SJSA1 (cell line): ENCODE measurements at places on chromosomes 12 and 14.

DNA sequence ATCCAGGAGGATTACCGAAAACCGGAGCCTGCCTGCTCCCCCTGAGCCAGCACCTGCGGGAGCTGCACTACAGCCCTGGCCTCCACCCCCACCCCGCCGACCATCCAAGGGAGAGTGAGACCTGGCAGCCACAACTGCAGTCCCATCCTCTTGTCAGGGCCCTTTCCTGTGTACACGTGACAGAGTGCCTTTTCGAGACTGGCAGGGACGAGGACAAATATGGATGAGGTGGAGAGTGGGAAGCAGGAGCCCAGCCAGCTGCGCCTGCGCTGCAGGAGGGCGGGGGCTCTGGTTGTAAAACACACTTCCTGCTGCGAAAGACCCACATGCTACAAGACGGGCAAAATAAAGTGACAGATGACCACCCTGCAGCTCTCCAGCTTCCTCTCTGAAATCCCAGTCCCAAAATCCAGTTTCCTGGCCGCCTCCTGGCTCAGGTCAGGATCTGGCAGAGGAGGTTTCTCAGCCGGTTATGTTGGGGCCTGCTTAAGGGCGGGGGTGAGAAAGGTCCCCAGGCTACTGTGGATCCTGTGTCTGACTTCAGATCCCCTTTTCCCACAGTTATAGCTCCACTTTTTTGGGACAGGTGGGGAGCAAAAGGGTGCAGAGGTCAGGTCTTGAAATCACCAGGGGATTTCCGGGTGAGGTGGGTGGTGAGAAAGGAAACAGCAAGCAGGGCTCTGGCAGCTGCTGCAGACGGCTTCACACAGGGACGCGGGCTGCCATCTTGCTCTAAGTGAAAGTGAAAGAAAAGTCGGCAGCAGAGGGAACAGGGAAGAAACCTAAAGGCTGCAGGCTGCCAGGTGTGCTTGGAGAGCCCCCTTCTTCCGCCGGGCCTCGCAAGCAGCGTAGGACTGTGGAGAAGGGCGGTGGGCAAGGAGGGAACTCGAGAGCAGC is at the start of gene TAPBPL:
Gene TAPBPL, plus strand, starts transcription at position 695 of the 897 bp plus-strand sequence. CDS start 207 bp downstream, outside the sequence.
- DNase-seq: peak; percentile 81

GRCh38 chr12:69392179-69392928 is 32.8 kb downstream of the YEATS4 start:
- DNase-seq: no peak

GRCh38 chr12:71250166-71250565 is 92.4 kb upstream of the TSPAN8 start:
- DNase-seq: no peak

- DNase-seq: peak; percentile 57
These were observed 65.5 kb downstream of the RASSF3 start for GRCh38 chr12:64675795-64676194.

GRCh38 chr14:72619881-72620280 is 274.0 kb downstream of the DPF3 start:
- DNase-seq: no peak

- no peak for DNase-seq
These were observed 32.4 kb downstream of the PLXNC1 start for GRCh38 chr12:94180558-94181296.

GRCh38 chr12:87828382-87828973 is 200.7 kb downstream of the C12orf50 start:
- DNase-seq: no peak

- no peak for DNase-seq
These were observed 1318.4 kb downstream of the TMEM121 start for GRCh38 chr14:106844608-106845285.

DNA sequence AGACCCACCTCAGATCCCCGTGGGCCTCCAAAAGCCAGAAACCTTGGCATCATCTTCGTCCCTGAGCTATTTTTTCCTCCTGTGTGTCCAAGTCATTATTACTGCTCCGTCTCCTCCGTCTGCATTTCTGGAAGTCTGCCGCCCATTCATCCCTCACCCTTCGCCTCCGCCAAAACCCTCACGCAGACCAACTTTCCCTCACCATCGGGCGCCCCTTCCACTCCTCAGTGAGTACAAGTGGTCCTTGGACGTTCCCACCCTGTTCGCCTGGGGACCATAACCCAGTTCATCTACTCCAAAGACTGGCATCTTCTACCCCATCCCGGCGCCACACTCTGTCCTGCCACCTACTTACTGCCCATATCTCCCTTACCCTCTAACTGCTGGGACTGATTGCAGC is 3.7 kb upstream of the LTBP2 start:
- no peak for DNase-seq

GRCh38 chr14:103744621-103745395 is 29.2 kb downstream of the ZFYVE21 start:
- no peak for DNase-seq

DNA sequence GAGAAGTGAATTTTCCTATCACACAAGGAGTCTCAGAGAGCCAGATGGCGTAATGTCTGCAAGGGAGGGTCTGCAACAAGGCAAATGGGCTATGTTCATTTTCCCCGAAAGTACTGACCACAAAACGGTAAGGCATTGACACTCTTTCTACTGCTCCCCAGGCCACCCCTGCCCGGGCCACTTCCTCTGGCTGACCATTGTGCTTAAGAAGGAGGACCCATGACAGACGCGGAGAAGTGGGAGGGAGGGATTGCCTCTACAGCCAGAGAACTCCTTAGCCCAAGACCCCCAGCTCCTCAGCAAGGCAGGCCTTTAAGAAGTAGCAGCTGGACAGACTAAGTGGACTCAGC is 1.2 kb downstream of the NCKAP5L start:
- DNase-seq: no peak

GRCh38 chr14:96574633-96575632 is 72.8 kb downstream of the PAPOLA start:
- no peak for DNase-seq

DNA sequence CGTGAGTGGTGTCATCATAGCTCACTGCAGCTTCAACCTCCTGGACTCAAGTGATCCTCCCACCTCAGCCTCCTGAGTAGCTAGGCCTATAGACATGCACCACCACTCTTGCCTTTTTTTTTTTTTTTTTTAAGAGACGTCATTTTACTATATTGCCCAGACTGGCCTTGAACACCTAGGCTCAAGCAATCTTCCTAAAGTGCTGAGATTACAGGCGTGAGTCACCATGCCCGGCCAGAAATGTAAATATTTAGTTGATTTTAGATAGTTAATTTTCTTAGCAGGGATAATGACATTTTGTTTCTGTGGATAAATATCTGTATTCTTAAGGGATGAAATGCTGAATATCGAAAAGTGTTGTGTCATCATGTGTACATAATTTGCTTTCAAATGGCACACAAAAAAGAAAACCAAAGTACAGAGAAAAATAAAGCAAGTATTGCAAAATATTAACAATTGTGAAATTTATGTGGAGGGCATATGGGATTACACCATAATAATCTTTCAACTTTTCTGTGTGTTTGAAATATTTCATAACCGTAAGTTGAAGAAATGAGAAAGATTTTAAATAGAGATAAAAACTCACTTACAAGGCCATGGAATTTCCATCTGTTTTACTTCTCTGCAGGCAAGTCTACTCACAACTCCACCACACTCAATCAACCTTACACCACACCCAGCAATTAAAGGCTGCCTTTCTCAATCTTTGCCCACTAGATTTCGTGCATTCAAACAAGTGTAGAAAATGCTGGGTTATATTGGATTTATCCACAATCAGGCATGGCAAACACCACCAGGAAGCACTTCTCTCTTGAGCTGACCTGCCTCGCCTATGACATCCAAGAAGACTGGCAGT is 93.7 kb downstream of the SPTSSA start:
- DNase-seq: no peak

DNA sequence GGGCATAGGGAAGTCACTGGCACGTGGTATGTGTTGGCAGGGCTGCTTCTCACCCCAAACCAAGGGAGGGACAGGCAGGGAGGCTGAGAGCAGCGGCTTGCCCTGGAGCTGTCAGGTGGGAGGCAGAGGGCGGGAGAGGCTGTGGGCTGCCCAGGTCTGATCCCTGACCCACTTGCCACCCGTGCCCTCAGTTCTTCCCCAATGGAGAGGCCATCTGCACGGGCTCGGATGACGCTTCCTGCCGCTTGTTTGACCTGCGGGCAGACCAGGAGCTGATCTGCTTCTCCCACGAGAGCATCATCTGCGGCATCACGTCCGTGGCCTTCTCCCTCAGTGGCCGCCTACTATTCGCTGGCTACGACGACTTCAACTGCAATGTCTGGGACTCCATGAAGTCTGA is 4.7 kb downstream of the GNB3 start:
- DNase-seq: no peak

- no peak for DNase-seq
These were observed 4.8 kb downstream of the CKB start for GRCh38 chr14:103517721-103518421.

DNA sequence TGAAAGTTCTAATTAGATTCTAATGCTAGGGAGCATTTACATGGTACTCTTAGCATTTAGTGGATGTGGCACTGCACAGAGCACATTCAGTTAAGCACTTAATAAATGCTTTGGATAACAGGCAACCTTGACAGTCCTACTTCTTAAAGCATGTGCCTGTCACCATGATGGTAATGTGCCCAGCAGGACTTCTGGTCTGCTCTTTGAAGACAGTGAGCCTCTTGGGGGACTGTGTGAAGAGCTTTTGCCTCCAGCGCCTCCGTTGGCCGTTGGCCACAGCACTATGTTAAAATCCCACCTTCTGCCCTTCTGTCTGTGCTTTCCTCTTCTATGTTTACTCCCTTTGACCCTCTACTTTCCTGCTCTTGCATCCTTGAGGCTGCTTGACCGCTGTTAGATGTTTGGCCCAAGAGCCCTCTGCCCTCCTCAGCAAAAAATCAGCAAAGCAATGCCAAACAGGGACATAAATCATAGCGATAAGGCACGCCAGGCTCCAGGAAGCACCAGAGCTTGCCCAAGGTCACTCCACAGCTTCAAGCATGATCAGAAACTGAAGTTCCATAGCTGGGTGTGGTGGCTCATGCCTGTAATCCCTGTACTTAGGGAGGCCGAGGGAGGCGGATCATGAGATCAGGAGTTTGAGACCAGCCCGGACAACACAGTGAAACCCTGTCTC is 8.3 kb downstream of the CDKL1 start:
- DNase-seq: no peak

GRCh38 chr14:22010545-22011252 is 337.1 kb upstream of the OR4E1 start:
- DNase-seq: no peak

GRCh38 chr12:77079631-77080030 is 14.3 kb upstream of the E2F7 start:
- DNase-seq: no peak

GRCh38 chr12:4450551-4451112 is 5.0 kb upstream of the FGF6 start:
- no peak for DNase-seq

DNA sequence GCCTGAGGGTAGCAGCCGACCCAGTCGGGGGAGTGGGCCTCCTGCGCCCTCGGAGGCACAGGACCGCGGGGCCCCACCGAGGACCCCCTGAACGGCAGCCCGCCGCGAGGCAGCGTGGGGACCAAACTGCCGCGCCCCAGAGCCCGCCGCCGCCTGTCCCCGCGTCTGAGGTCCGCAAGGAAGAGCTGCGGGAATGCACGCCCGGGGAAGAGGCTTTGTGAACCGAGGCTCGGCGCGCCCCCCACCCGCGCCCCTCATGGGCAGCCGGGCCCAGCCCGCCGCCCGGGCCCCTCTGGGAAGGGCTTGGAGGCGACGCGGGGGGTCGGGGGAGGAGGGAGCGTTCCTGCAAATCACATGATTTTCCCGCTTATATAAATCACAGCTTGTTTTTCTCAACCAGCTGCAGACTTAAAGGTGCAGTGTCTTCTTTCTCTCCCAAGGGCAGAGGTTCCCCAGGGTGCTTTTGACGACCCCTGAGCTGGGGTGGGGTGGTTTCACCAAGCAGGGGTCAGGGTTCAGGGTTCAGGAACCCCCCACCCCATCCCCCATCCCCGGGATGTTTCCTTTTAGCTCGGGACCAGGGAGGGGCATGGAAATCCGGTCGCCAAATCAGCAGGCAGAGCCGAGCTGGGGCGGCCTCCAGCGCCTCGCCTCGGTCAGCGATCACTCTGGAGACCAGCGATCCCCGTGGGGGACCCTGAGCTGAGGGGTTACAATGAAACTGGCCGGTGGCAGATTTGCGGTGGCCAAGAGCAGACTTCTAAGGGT is 44.7 kb upstream of the ATP23 start:
- peak; percentile 100 for DNase-seq

- DNase-seq: no peak
These were observed 11.9 kb downstream of the CDC42BPB start for GRCh38 chr14:103045371-103045869.

DNA sequence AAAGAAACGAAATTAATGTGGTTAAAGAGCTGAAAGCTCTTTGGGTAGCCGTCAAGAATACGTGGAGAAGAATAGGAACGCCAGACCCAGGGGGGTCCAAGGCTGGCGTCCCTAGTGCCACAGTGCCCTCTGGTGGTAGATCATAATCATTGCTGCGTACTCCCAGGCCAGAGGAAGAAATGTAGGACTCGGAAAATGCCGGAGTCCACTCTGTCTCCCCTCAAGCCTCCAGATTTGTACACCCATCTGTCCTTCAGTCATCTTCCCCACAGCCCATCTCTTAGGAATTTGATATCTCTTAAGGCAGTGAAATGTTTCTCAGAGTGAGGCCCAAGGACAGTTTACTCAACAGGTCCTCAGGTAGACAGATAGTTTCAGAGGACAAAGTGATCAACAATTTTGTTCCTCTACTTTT is 25.4 kb upstream of the PLEKHG6 start:
- DNase-seq: peak; percentile 76

DNA sequence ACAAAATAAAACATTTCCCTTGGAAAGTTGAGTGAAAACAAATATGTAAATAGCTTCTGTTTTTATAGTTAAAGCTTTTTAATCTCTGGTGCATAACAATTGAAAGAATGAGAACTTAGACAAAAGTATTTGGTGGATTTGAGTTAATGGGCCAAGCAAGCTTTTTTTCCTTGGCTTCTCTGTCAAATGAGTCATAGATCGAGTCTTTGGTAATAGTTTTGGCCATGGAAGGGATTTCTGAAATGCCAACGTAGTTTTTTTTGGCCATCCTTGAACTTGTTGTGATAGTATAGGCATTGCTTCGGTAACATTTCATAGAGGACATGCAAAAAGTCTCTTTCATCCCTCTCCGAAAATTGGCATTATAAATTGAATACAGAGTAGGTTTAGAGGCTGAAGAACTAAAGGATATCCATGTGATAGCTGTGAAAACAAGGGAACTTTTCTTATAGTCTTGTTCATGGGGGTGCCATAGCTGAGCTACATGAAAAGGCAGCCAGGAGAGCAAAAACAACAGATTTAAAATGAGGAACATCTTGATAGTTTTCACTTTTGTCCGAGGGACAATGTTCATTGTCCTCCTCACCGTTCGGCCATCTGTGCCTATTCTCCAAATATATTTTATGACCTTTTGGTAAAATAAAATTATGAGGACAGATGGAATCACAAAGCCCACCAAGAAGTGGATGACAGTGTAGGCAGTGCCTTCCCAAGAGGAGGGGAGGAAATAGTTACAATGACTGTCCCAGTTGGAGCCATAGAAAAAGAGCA is 34.7 kb downstream of the GPR19 start:
- no peak for DNase-seq

- DNase-seq: no peak
These were observed 54.5 kb downstream of the C12orf75 start for GRCh38 chr12:105384916-105385535.
